GM04503 (cell line): ENCODE measurements at places on chromosomes 11 and 22.

DNA sequence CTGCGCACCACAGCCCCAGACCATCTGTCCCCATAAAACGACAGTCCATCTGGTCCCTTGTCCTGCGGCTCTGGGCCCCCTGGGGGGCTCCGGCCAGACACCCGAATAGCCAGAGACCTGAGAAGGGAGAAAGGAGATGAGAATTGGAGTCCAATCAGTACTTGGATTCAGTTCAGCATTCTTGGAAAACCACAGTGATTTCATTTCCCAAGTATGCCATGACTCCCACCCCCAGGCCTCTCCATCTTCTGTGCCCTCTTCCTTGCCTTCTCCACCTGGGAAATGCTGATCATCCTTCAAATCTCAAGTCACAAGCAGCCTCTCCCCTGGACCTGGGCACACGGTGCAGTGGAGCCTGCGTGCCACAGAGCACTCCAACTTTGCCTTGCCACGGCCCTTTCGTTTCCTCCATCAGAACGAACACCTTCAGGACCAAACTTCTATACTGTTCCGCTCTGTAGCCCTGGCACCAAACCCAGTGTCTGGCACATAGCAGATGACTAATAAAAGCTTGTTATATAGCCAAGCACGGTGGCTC lies 10.9 kb upstream of the MFNG start:
- peak; percentile 72 for DNase-seq

- DNase-seq: no peak
These were observed 46.9 kb upstream of the RAPSN start for GRCh38 chr11:47495856-47496217.

GRCh38 chr11:127485541-127485940 lies 485.0 kb upstream of the KIRREL3 start:
- DNase-seq: peak; percentile 1

DNA sequence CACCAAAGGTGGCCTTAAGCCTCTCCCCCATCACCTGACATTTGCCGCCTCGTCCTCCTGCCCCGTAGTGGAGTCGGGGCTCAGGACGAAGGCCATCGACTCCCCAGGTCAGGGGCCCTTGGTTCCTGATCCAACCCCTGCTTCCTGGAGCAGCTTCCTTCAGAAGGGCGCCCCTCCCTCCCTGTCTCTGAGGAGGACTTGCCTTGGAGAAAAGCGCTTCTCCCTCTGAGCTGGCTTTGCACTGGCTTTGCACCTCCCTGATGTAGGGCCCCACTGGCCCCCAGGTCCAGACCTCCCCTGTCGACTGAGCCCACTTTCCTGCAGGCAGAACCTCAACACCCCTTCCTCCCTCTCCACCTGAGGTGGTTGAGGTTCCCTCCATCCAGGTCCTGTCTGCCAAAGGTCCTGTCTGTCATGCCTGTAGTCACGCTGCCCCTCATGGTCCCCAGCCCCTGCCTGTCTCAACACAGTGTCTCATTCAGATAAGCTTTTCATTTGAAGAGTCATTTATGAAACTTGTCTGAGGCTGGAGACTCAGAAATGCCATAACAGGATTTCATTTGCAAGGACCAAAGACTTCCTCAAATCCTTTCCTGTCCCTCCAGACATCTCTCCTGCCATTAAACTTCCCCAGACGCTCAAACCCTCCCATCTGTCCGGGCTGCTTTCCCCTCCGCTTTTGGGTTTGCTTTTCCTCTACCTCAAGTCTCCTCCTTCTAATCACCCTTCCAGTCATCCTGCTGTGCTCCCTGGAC lies 78.4 kb downstream of the MYO7A start:
- no peak for DNase-seq

- DNase-seq: no peak
These were observed 759.8 kb upstream of the CNTN5 start for GRCh38 chr11:98260983-98261382.

- DNase-seq: no peak
These were observed 940.0 kb downstream of the BRD1 start for GRCh38 chr22:48887394-48888332.

- no peak for DNase-seq
These were observed 10.5 kb downstream of the ARHGEF17 start for GRCh38 chr11:73318501-73319011.

GRCh38 chr22:27705408-27706080 lies 96.0 kb downstream of the MN1 start:
- DNase-seq: no peak

DNA sequence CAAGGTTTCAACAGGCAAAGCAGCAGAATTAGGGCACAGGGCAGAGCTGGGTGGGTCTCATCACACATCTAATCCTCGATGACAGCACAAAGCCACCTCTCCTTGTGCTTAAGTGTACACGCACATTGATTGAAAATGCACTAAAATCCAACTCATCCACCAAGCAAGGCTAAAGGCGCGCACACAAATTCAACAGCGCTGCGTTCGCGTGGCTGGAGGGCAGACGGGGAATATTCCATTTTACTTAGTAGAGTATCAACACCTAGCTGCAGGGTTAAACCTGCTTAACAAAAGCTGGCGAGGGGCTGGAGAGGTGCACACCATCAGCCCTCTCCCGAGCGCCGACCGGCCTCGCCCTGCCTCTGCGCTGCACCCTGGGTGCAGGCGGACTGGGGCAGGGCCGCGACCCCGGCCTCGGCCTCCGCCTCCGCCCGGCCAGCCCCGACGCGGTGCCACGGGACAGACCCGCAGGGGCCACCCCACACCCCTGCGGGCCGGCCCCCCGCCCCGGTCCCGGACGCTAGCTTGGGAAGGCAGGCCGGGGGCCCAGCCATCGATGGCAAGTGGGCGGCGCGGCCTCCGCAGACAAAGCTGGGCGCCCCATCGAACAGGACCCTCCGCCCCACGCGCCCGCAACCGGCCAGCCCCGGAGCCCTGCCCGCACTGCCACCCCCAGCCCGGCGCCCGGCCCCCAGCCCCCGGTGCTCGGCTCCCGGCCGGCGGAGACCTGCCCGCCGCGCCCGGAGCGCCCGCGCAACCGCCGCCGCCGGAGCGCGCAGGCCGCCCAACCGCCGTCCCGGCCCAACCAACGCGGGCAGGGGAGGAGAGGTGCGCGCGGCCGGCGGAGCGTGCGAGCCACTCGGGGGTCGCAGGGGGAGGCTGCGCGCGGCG lies 929 bp downstream of the PRDM10 start:
- DNase-seq: no peak

DNA sequence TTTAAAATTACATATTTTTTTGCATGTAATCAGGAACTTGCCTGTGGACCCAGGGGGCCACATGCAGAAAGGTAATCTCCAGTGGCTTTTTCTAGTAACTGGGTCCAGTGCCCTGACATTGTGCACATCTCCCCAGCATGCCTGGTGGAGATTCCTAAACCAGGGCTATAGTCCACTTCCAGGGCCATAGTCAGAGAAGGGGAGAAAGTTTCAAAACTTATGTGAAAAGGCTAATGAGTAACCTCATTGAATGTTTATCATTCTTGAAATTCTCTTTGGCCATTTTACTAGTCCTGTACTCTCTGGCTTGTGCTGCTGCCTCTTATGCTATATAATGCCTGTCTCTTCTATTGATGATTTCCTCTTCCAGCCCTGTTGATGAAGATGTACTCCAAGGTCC lies 47.8 kb downstream of the BARX2 start:
- no peak for DNase-seq

GRCh38 chr11:65982824-65983588 lies 19.0 kb downstream of the EIF1AD start:
- DNase-seq: no peak

GRCh38 chr11:399731-400211 lies 5.8 kb downstream of the PKP3 start:
- DNase-seq: no peak

DNA sequence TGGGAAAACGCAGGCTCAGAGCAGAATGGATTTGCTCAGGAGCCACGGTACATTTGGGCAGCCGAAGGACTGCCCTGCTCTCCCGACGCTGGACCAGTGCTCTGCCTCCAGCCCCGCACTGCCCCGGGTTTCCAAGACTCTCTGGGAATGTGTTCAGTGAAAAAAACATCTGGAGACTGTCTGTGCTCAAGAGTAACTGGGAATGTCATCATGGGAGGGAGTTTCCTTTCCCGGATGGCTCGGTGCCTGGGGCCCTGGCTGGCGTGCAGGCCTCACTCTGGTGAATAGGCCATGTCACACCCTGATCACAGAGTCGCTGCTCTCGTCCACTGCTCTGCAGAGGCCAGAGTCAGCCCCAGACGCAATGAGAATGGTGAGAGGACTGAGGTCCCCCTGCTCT lies 9.8 kb upstream of the APOL6 start:
- DNase-seq: peak; percentile 84

DNA sequence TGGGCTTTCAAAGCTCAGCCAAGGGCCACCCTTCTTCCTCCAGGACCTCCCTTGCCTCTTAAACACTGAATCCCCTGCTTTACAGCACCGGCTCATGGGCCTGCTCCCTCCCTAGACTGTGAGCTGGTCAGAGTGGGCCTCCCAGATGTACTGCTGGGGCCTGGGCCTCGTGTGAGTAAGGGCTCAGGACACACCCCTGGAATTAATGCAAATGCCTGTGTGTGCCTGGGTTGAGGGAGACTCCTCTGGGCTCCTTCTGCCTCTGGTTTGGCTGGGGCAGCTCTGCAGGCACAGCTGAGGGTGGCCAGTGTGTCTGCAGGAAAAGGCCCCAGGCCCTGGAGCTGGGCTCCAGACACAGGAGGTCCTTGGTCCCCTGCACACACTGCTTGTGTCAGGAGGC lies 24.2 kb downstream of the ALX4 start:
- DNase-seq: no peak

DNA sequence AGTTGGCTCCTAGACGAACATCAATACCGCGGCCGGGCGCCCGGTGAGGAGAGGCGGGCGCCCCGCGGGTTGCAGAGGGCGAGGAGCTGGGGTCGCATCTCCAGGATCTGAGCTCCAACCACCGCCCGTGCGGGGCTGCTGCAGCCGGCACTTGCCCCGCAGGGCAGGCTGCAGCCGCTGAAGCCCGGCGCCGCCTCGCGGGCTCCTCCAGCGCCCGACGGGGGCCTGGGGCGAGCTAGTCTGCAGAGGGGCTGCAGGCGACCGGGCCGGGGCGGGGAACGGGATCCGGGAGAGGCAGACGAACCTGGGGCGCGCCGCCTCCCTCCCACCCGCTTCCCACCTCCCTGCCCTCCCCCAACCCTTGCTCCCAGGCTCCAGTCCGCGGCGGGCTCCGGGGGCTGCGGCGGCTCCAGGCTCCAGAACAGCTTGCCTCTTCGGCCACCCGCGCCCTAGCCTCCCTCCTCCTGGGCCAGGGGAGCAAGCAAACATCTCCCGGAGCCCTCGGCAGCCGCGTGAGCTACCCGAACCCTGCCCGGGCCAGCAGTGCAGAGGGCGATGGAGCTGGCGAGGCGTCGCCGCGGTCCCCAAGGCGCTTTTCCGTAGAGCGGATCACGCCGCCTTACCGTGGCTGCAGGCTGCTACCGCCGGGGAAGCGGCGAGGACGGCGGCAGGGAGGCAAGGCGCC lies 802 bp downstream of the TENM4 start:
- no peak for DNase-seq

DNA sequence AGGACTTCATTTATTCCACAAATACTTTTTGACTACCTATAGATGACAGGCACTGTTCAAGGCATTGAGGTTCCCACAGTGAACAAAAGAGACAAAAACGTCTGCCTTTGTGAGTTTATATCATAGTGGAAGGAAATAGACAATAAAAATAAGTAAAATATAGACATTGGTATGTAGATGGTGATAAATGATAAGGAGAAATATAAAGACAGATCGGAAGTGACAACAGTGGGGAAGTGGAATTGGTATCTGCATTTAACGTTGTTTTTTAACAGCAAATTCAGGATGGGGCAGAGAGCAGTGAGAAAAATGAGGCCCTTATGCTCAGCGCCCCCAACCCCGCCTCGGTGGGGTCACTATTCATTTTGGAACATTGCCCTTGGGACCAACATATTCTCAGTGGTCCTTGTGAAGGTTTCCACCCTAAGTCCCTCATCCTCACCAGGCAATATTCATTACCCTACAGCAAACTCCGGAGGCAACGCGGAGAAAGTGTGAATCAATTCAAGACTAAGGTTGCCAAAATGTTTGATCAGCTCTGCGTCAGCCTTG lies 627 bp upstream of the PEX26 start:
- no peak for DNase-seq

GRCh38 chr11:75733431-75734107 lies 15.9 kb downstream of the MOGAT2 start:
- DNase-seq: peak; percentile 27

DNA sequence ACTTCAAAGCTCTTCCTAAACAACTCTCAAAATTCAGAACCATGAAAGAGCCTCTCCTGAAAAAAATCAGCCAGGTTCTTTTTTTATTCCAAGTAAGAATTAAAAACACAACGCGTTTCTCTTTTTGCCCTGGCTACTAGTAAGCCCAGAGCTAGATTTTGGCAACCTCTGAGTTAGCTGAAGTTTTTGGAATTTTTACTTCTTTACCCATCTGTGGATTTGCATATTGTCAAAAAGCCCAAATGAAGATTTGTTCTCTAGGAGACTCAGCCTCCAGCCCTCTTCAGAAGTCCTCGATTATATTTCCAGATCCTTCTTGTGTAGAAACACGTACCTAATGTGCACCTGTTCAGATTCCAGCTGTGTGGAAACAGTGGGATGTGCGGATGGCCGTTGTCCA lies 517.9 kb downstream of the TBC1D22A start:
- DNase-seq: no peak

DNA sequence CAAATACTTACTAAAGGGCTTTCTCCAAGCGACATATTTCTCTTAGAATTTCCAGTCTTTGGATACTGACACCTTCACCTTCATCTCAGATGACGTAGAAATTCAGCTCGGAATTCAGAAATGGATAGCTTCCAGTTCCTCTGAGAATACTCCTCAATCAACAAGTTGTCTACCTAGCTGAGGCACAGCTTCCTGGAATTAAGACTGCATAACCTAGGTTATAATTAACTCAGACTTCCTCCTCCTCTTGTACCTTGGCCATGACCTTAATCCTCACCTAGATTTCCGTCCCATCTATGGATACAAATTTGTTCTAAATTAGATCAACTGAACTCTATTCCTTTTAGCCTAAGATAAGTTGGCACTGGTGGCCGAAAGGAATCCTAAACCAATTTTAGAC lies 17.4 kb downstream of the ATP5MG start:
- DNase-seq: no peak

DNA sequence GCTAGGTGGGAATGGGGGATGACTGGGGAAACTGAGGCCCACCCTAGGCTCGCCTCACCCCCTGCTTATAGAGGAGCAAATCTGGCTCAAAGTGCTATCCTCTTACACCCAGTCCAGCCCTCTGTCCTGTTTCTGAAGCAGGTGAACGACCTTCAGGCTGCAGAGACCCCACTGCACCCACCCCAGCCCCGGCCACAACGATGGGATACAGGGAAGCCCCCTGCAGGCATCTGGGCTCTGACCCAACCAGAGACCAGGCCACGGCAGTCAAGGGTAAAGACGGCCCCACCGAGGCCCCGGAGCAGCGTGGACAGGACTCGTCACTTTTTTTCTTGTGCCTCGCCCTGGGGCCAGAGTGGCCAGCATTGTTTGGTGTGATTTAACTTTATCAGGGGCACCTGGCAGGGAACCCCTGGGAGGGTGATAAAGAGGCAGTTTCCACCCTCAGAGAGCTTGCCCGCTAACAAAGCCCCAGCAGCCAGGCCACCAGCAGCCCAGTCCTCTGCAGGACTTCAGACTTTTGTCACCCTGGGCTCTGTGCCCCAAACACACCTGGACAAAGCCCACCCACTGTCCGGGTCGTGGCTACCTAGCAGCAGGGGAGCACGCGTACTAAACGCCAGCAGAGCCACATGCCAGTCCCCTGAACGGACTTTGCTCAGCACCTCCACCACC lies 612.6 kb downstream of the TBC1D22A start:
- DNase-seq: no peak
